ENCODE measurements at places on chromosomes 1 and 21.

DNA sequence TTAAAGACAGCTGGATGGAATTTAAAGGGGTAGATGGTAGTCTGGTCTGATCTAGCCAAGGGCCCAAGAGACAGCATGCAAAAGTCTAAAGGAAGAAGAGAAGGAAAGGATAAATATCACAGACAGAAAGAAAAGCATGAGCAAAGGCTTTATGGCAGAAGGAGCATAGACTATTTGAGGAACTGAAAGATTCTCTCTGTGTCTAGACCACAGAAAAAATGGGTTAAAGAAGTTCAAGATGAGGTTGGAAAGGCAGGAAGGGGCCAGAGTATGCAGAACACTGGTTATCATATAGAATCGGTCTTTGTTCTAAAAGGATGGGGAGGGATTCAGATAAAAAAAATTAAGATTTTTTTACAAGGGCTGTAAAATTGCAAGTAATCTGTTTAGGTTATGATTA, 136.8 kb upstream of the SGIP1 start:
- no peak for DNase-seq

DNA sequence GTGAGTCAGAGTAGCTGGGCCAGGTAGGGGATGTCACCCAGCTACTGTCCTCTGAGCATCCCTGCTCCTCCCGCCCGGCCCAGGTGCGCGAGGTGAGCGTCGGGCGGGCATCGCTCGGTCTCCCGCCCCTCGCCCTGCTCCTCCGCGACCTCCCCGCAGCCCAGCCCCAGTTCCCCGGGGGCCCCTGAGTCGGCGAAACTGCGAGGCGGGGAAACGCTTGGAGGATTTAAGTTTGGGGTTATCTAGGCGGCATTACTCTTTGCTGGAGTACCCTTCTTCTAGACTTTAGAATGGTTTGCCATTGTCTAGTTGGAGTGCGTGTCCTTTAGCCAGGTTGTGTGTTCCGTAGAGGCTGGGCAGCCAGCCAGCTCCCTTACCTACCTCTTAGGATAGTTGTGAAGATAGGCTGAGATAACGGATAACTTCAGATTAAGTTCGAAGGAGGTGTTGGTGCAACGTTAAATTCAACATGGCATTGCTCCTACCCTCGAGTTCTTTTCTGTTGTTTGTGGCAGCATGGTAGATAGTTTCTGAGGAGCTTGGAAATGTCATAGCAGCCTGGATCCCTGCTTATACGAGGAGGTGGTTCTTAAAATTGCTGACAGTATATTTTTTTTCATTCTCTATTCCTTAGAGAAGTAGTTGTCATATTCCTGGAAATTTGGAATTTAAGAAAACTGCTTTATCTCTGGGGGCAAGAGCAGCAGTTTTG, 697 bp downstream of the AGO3 start:
- DNase-seq = peak; percentile 10

- DNase-seq = no peak
These were observed 23.9 kb upstream of the TMEM52 start for GRCh38 chr1:1942753-1943656.

DNA sequence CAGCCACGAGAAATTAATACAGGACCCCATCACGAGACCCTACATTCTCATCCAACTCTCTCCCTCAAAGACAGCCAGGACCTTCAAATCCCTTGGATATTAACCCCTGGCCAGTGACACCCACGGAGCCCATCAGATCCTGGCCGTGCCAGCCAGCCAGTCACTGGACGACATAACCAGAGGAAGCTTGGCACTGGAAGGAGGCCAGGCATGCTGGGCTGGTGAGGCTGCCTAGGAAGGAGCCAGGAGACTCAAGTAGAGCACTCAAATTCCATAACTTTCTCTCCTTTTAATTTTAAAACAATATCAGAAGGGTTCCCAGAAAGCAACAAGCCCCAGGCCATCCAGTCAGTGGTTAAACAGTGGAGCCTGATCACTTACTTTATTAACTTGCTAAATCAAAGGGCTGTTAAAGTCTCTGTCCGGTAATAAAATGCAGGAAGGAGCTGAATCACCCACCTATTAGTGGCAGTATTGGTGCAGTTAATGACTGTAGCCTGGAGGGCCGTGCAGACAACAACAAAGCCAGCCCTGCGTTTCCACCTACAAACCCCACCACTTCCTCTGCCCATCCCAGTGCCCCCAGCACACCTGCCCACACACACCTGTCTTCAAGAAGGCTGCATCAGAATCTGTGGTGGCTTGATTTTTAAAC, 78.0 kb downstream of the HIVEP3 start:
- no peak for DNase-seq

DNA sequence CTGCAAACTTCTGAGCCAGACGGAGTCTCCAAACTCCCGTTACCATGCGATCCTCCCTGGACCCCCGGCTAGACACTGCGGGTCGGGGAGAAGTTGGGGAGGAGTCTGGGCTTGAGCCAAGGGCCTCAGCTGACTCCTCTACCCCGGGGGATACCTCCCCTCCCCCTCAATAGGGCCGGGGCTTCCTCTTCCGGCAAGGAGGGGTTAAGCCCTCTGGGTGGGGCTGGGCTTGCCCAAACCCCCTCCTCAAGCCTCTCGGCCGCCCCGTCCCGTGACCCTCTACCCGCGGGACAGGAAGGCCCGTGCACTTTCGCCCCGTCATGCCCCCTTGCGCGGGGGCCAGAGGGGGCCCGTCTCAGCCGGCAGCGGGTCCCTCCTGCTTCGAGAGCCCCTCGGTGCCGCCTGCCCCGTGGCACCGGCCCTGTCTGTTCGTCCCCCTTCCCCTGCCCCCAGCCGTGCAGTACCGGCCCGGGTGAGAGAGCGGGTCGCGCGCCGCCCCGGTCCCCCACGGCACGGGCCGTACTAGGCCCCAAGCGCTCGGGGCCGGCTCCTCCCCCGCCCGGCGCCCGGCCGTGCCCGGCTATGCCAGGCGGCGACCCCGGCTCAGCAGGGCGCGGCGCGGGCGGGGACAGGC, 652 bp downstream of the ARL8A start:
- no peak for DNase-seq

DNA sequence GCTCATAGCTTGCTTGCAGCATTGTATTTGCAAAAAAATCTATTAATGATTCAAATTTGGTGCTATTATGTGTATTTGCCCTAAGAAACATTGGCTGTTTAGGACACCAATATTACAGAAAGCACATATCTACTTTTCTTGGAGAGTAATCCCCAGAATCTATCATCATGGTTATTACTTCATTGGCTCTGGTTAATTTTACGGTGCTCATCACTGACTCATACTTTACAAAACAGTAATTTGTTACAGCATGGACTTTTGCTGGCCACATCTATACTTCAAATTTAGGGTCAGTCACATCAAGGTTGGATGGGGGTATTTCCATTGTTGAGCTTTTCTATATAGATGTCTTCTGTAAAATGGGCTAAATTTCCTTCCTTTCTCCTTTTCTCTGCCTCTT, 45.7 kb downstream of the SH3GLB1 start:
- DNase-seq = no peak

- DNase-seq = no peak
These were observed 72.1 kb downstream of the DNM3 start for GRCh38 chr1:171913385-171913784.

GRCh38 chr21:36171741-36172331, 15.2 kb downstream of the DOP1B start:
- DNase-seq = no peak

DNA sequence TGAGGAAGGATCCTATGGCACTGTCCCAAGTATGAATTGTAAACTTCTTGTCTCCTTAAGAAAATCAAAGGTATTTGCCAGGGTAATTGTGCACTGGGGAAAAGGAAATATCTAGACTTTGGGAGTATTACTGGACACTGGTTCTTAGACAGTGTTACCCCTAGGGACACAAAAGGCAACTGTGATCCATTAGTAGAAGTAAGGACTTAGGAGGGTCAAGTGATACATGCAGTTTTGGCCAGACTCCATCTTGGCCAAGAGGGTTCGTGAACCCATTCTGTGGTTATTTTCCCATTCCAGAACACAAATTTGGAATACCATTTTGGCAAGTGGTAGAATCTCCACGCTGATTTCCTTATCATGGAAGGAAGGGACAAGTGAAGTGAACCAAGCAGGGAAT, 98.1 kb downstream of the TM2D1 start:
- DNase-seq = no peak

- DNase-seq = no peak
These were observed 8.5 kb upstream of the S100B start for GRCh38 chr21:46613391-46613790.

- DNase-seq = no peak
These were observed 3.0 kb downstream of the USP1 start for GRCh38 chr1:62439652-62440371.

- DNase-seq = no peak
These were observed at the start of gene RSPO1 for GRCh38 chr1:37634244-37634991. Gene RSPO1, minus strand, starts transcription at chr1:37634892. Its CDS starts 5,231 bp downstream, at chr1:37629661.

DNA sequence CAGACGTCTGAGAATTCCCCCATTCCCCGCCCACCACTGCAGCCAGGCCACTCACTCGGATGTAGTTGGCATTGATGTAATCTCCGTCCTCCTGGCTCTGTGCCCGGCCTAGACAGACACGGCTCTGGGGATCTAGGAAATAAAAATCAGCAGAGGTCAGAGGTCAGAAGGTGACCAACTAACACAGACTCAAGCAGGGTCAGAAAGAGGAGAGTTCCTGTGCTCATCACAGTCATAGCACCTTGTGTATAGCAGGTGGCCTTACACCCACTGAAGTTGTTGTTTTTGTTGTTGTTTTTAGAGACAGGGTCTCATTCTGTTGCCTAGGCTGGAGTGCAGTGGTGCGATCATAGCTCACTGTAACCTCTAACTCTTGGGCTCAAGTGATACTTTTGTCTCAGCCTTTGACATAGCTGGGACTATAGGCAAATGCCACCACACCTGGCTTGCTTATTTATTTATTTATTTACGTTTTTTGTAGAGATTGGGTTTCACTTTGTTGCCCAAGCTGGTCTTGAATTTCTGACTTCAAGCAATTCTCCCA, 4.9 kb downstream of the PTPN7 start:
- no peak for DNase-seq

DNA sequence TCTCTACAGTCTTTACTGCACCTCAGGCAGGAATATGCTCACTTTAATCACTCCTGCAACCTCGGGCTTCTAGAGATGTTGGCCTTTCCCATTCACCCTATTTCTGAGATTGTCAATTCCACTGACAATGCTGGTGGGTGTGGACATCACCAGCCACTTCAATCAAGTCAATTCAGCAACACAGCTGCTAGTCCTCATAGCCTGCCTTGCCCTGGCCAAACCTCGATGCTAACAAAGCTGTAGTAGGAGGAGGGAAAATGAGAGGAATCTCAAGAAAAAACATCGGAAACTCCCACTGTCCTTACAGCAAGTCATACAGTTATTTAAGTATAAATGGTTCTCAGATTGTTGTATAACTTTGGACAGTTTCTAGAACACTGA, 155.0 kb downstream of the KCNH1 start:
- DNase-seq = no peak

- no peak for DNase-seq
These were observed 355.0 kb upstream of the ESRRG start for GRCh38 chr1:217078078-217078690.

GRCh38 chr1:192936313-192937018, 122.7 kb downstream of the UCHL5 start:
- no peak for DNase-seq

- DNase-seq = no peak
These were observed 14.2 kb downstream of the RGS1 start for GRCh38 chr1:192589813-192590212.

DNA sequence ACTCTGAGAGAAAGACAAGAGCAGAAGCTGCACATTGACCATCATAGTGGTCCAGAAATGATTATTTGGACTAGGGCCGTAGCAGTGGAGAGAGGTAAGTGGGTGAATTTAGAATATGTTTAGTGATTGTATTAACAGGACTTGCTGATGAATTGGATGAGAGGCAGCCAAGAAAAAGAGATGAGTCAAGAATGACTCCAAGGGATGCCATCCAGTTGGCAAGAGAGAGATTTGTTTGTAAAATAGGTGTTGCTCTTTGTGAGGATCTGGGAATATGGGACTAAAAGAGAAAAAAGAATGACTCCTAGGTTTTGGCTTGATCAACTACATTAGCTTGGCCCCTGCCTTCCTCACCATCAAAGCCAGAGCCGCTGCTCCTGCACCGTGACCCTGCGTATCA, 54.2 kb upstream of the ARTN start:
- no peak for DNase-seq

DNA sequence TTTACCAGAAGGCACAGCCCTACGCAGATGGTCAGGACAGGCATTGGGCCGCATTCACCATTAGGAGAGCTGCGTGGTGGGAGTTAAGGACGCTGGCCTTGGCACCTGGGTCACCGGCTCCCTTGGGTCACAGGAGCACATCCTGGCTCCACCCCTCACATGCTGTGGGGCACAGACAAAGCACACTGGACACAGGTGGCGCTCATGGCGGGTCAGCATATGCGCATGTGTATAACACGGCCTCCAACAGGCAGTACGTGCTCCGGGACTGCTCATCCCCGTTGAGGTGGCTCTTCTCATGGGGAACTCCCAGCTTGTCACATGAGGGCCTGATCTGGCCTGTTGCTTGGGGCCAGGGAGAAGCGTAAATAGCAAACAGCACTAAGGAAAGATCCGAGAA, 25.0 kb downstream of the PGBD5 start:
- DNase-seq = no peak

DNA sequence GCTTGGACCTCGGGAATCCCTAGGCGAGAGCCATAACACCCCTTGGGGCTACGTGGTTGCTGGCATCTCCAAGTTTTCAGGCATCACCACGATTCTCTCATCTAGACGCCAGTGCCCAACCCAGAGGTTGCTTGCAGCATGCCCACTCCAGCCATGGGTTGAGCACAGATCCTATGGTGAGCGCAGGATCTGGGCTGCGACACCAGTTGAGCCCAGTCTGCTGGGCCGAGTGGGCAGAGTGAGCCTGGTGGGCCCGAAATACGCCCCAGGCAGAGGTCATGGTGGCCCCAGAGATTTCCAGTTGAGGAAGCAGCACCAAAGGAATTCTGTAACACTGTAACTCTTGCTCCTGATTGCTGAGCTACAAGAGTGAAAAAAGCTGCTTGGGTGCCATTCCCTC, 46.1 kb upstream of the GRIK1 start:
- DNase-seq = no peak

DNA sequence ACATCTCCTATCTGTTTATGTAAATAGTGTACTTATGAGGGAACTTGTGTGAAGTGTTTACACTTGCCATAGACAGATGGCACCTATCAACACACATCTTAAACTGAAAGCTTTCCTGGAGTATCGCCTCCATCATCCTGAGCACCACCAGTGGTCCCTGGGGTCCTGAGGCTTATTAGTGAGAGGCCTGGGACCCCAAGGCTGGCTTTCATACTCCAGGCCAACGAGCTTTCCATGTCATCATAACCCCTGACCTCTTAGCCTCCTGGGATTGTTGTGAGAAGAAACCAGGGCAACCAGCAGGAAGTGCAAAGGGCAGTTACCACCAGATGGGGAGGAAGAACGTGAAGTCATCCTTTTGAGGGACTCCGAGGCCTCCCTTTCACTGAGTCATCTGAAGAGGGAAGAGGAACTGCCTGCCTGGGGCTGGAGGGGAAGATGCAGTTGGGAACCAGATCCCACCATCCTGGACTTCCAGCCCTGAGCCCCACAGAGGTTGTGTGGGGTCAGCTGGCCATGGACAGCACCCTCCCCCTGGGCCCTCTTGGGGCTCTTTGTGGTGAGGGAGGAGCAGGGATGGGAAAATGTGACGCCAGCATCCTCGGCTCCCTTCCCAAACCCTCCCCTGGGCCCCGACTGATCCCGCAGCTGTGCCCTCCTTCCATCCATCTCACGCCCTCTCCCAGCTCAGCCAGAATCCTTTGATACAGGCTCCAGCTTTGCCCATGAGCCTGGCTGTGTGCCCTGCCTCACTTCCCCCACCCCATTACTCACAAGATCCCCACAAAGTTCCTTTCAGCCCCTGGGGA, 5.8 kb downstream of the INKA2 start:
- no peak for DNase-seq

All from stimulated activated CD8-positive, alpha-beta memory T cell treated with anti-CD3 and anti-CD28 coated beads, Interleukin-4, amount 100 ng/mL, for 1 hour (primary cell).